ENCODE measurements at places on chromosomes 12 and 14. TPM values are rescaled to one million over a fixed set of nuclear protein-coding genes. Genes with fewer than 3 reads are reported as not detected.

GRCh38 chr12:70985850-70986249, 65.3 kb upstream of the PTPRR start:
- DNase-seq = no peak

SLC8B1 gene
- 26.6 TPM for total RNA-seq

- DNase-seq = no peak
Observed at GRCh38 chr12:9866860-9867269, 2.3 kb downstream of the CLEC2B start.

PTHLH gene
- 0.81 TPM for total RNA-seq

CCDC175 gene
- total RNA-seq = not detected

RDH12 gene
- not detected for total RNA-seq

- DNase-seq = no peak
Observed at GRCh38 chr14:61186341-61187195, 94.6 kb downstream of the TMEM30B start.

TGM1 gene
- total RNA-seq = 0.63 TPM

KRT71 gene
- total RNA-seq = not detected

CFAP54 gene
- 0.43 TPM for total RNA-seq

- no peak for DNase-seq
Observed at GRCh38 chr12:56165369-56165768, 7.2 kb downstream of the MYL6 start.

DNA sequence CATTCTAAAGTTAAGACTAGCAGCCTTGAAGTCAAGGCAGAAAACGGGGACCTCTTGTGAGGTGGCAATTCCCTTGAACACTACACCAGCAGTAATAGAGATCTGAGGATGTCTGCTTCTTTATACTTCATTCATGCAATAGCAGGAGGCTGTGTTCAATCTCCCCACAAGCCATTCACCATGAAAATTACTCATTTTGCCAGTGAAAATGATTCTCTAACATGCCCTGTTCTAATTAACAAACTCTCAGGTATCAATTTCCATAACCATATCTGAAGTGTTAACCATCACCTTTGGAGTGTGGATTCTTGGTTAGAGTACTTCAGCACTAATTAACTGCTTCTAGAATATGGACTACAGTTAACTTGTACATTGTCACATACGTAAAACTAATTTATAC, 3.4 kb upstream of the GLIPR1 start:
- DNase-seq = no peak

DNA sequence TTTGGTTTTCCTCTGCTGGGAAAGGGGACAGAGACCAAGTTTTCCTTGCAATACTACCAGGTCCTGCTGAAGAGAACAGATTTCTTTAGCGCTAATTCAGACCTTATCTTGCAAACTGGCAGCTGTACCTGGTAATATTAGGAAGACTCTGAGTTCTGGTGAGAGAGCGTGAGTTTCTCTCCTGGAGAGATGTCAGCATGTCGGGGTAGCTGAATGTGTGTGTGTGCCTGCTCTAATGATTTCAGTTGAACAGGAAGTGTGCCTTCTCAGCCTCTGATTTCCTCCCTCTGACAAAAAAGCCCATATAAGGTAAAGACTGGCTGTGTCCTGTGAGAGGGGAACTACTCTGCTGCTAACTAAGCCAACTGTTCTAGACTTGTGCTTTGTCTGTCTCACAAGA, 10.3 kb upstream of the ERP27 start:
- peak; percentile 95 for DNase-seq

DNA sequence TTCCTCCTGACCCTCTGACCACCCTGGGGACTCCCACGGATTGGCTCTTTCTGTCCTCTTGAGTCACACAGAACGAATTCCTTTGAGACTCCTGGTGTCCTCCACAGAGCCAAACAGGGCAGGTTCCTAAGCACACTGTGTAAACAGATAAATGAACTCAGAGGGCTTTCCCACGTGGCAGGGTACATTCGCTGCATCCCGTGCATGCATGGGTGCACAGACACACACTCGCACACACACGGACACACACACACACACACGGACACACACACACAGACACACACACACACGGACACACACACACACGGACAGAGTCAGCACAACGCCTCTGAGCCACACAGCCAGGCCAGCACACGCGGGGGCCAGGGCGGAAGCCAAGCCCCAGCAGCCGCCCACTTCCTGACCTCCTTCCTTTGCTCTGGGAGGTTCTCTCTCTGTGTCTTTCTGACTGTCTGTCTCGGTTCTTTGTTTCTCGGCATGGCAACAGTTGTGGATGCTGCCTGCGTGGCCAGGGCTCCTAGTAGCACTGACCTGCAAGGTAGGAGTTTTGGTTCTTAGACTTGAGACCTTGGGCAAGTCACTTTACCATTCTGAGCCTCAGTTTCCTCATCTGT, 706 bp downstream of the CRACR2A start:
- DNase-seq = peak; percentile 58

DNA sequence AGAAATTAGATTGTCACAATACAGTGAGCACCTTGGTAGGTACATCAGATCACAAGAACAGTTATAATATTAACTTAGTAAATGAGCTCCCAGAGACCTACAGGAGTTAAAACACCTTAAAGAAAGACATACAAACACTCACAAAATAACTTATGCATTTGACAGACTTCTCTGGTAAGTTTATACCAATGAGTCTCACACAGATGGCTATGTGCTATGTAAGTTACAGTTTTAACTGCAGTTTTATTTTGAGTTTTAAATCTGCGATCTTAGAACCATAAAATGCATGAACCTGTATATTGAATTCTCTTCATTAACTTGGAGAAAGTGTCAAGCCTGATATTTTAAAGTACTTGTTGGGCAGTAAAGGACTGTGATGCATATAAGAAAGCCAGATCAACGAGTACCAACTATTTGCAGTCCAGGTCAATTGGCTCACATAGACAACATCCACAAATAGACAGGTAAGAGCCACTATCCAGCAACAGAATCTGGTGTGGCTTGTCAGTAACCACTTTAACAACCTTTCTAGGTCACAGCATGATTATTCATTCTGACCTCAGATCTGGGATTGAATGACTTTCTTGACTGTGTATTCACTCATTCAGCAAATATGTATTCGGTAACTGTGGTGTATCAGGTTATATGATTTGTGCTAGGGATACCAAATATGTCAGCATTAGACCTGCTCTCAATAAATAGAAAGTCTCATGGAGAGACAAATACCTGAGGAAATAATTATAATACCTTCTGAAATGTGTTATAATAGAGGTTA, 856.6 kb upstream of the MGAT4C start:
- DNase-seq = no peak

GRCh38 chr12:56391721-56392120, 29.1 kb upstream of the APOF start:
- DNase-seq = no peak

- no peak for DNase-seq
Observed at GRCh38 chr12:19576506-19577280, 137.4 kb downstream of the AEBP2 start.

KIF26A gene
- total RNA-seq = 0.46 TPM

DNA sequence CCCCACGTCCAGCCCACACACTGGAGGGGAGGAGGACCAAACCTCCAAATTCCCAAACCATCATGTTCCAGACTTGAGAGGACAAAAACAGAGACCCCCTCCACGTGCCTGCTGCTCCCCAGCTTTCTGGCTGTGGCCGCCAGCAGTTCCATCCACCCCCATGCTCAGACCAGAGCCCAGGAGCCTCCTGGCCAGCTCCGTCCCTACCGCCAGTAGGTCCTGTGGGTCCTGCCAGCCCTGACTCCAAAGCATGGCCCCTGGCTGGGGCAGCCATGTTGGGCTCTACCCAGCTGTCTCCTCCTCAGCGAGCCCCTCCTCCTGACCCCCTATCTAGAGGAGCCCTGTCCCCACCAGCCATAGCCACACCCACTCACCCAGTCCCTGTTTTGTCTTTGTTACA, 227.3 kb upstream of the RTL1 start:
- no peak for DNase-seq

DNA sequence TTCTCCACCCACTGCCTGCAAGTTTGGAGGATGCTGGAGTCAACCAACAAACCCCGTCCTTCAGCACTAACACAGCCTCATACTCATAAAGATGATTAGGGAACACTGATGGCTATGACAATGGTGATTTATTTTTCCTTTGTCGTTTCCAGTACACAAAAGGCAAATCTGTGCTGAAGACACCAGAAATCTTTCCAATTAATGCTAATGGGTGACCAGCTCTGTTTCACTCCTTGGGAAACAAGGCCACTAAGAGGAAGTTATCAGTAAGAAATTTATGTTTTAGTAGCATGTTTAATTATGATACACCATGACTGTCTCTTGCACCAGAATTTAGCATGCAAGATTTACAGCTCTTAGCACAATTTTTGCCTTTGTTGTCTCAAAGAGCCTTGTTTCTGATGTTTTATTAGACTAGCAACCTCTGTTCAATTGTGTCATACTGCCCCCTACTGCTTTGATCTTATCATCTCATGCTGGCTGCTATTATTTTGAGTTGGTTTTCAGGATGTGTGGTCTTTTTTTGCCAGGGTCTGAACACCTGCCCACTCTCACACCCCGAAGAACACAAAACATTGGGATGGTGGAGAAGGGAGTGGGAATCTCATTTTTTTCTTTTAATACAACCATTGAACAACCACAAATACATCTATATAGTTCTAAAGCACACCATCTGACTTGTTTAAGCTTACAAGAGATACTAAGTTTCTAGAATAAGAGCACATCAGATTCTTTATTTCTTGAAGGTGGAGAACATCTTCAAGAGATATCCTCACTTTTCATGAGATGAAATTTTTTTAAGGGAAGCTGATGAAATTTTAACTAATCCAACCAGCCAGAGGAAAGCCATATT, 160.9 kb downstream of the SPTSSA start:
- DNase-seq = peak; percentile 4

DNA sequence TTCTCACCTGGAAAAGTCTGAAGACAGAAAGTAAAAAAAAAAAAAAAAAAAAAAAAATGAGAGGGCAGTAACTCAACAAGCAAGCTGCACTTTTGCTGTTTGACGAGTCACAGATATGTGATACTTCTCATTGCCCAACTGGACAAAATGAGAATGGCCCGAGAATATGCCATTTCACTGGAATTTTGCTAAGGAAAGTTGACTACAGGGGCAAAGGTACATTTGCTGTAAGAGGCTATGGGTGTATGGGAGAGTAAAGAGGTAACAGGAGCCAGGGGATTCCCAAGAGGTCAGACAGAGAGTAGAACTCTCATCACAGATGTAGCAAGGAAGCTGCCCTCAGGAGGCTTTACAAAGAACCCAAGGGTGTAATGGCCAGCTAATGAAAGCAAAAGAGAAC, 22.9 kb downstream of the KIF21A start:
- DNase-seq = peak; percentile 32

GRCh38 chr12:6434205-6435140, 10.3 kb upstream of the CD27 start:
- no peak for DNase-seq

DNA sequence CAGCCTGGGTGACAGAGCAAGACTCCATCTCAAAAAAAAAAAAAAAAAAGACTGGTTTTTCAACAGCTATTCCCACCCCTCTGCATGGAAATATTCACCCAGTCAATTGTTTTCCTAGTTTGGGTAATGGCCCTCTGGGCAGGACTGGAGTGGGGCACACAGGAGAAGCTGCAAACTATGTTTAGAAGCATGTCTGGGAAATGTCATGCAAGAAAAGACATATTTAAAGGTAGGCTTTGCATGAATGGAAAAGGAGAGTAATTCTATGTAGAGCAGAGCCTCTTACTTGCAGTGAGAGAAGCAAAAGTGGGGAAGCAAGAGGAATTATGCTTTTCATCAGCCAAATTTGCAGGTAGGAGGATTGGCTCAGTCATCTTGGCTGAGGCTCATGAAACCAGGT, 276.5 kb upstream of the PLEKHG7 start:
- no peak for DNase-seq

DNA sequence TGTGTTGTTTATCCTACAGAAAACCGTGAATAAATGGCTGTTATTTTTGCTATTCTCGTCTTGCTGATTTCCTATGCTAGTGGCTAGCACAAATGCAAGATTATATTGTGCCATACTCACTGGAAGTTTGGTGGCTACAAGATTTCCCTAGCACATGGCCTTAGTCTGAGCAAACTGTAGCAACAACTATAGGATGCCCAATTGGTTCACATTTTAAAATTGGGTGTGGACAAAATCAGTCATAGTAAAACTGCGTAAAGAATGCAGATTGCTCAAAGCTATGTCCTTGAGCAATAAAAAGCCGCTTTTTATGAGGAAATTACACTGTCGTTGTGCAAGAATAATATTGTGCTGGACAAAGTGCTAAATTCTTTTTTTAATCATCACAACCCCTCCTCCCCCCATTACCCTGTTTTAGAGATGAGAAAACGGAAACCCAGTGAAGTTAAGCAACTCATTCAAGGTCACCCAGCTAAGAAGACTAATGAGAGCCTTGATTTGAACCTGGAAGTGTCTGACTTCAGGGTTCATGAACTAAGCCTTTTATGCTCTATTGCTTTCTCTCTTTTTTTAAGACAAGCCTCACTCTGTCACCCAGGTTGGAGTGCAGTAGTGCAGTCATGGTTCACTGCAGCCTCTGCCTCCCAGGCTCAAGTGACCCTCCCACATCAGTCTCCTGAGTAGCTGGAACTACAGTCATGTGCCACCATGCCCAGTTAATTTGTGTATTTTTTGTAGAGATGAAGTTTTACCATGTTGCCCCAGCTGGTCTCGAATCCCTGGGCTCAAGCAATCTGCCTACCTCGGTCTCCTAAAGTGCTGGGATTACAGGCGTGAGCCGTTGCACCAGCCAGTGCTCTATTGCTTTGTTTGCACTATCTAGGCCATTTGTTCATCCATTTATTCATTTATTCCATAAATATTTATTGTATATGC, 73.6 kb downstream of the SRGAP1 start:
- DNase-seq = peak; percentile 99

GRCh38 chr14:28603606-28604005, 163.0 kb upstream of the FOXG1 start:
- DNase-seq = no peak

DNA sequence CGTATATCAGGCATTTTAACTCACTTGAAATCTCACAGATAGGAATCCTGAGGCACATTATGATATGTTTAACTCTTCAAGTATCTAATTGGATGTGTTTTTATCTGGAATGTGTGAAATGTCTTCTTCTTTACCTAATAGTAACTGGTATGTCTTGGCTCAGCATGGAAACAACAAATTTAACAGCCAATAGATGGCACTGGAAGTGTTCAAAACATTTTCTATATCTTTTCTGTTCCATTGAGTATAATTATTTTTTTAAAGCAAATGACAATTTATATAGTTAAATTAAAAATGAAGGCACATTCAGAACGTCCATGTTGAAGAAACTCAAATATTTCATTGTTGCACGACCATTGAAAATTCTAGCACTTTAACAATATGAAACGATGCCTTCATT, 164.6 kb upstream of the SLC16A7 start:
- no peak for DNase-seq

DNA sequence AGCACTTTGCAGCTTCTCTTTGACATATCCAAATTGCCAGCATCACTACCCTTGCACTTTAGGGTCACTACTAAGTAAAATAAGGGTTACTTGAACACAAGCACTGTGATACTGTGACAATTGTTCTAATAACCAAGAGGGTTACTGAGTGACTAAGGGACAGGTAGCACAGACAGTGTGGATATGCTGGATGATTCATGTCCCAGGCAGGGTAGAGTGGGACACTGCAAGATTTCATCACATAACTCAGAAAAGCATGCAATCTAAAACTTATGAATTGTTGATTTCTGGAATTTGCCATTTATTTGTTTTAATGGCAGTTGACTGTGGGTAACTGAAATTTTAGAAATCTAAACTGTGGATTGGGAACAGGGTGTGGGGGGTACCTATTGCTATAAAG, 218.8 kb downstream of the KITLG start:
- DNase-seq = no peak

- no peak for DNase-seq
Observed at GRCh38 chr12:122126713-122127597, 47.1 kb downstream of the IL31 start.
